ENCODE measurements at places on chromosomes 3 and 15.

- DNase-seq = no peak
Observed at GRCh38 chr3:54899273-54899672, 28.6 kb downstream of the LRTM1 start.

GRCh38 chr15:62337934-62338333, 172.8 kb upstream of the C2CD4B start:
- DNase-seq = no peak

GRCh38 chr3:32372213-32372490, 19.5 kb upstream of the CMTM7 start:
- DNase-seq = no peak

DNA sequence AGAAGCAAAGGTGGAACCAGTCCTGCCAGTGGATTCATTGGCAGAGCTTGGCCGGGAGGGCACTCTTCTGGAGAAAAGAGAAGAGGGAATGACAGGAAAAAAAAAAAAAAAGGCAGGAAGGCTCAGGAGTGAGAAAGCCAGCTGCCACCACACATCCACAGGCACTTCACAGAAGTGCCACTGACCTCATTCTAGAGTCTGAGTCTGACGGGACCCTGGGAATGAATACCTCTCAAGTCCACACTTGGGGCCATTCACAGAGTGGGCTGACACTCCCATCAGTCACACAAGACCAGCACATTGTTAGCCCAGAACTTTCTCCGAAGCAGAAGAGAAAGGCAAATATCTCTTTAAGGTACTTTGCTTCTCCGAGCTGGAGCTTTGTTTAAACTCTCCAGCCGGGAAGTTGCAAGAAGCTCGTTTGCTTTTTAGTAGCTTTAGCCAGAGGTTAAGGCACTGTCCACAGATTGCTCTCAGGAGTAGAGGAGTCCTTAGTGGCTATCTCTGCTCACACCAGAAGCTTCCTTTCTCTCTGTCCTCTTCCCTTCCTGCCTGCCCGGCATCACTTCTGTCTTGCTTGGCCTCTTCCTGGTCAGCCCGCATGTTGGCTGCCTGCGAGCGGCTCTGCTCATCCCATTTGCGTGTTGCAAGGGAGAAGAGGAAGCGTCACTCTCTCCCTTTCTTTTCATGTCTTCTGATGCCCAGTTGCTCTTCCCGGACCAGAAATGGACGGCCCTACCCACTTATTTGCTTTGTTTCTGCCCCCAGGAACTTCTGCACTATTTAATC, 53.8 kb downstream of the CMTM6 start:
- DNase-seq = no peak

DNA sequence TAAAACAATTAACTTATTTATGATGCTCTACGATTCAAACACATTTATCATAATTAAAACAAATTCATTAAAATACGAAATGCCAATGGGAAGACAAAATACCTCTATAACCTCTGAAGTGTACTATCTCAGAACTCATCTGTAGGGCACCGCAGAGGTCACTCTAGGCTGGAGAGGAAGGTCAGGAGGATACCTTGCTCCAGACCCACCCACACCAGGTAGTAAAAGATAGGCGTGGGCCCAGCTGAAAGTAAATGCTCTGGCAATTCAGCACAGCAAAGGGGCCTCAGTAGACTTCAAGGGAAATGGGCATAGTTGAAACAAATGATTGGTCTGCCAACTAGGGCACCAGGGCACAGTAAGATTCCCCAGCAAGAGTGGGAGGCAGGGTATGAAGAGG, 26.0 kb upstream of the SPPL2A start:
- DNase-seq = no peak

DNA sequence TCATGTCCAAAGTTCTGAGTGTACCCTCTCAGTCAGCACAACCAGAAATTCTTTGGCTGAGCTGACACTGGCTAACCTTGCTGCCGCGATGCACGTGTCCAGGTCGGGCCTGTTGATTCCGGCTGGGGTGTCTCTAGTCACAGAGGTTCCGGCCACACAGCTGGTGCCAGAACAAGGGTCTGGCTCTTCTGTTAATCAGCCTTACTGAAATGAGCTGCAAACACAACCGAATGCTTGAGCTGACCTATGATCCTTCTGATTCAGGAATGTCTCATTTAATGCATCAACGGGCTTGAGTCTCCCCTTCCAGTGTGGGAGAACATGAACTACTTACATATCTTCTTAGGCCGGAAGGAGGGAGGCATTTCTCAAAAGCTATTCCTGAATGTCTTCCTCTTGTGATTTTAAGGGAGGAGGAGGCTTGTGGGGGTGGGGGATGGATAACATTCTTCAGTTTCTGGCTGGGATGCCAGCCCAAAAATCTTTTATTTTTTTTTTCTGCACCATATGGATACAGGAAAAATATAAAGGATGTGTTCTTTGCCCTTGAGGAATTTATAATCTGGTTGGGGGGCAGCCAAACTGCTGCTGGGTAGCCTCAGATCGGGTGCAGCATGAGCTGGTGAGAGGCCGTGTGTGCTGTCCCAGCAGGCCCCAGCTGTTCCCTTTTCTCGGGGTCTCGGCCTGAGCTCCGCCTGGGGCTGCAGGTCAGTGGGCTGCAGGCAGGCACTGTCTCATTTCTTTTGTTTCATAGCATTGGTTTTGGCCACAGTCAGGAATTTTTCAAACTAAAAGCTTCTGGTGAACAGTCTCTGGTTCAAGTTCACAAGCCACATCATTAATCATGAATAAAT, 319.1 kb upstream of the TBL1XR1 start:
- DNase-seq = peak; percentile 72

- DNase-seq = peak; percentile 8
Observed at GRCh38 chr15:43204016-43204901, 16.6 kb downstream of the EPB42 start.

DNA sequence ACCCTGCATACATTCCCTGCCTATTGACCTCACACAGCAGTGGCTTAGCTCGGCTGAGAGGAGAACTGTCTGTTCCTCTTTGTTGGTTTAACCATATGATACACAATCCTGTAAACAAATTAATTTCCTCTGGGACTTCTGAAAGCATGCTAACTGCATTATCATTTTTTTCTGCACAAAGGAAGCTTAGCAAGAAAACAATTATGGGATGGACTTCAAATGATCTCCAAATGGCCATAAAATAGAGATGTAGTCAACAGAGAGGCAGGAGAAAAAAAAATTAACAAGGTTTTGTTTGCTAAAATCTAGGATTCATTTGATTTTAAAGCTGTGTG, 14.4 kb upstream of the TMC3 start:
- no peak for DNase-seq

GRCh38 chr15:98722209-98722608, 73.9 kb downstream of the IGF1R start:
- no peak for DNase-seq

DNA sequence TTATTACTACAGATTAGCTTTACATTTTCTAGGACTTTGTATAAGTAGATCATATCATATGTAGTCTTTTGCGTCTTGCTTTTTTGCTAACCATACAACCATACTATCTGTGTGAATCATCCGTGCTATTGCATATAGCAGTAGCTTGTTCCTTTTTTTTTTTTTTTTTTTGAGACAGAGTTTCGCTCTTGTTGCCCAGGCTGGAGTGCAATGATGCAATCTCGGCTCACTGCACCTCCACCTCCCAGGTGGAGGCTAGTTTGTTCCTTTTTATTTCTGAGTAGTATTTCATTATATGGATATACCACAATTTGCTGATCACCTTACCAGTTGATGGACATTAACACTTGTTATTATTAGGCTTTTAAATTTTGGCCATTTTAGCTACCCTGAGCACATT, 54.5 kb upstream of the TBL1XR1 start:
- DNase-seq = no peak

GRCh38 chr15:101654171-101654570, 2.0 kb upstream of the TM2D3 start:
- no peak for DNase-seq

GRCh38 chr3:175002732-175003143, 143.6 kb downstream of the NAALADL2 start:
- DNase-seq = no peak

DNA sequence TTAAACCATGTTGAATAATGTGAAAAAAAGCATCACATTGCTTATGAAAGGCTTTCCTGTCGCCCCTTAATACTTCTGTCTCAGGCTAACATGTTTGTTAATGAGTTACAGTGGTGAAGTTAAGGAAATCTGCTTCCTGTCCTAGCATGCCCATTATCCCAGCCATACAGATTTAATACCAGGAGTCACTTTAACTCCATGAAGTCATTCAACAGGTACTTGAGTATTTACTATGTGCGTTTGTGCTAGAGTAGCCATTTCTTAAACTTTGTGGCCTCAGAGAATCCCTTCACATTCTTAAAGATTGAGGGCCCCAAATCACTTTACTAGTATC, 10.1 kb upstream of the SETD5 start:
- DNase-seq = no peak

DNA sequence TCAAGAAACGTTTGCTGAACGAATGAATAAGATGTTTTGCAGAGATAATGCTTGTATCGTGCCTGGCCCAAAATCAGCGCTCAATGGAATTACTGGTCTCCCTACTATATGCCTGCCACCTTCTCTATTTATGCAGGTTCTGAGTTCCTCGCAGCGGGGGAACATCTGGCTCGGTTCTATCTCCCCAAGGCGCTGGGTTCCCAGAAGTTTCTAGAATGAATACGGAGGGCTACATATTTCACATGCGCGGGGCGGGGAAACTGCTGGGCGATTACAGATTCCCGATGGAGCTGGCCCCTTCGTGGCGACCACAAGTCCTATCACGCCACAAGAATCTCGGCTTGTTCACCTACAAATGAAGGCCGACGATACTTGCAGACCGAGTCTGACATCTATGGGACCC, 411 bp upstream of the EIF2B5 start:
- peak; percentile 34 for DNase-seq

DNA sequence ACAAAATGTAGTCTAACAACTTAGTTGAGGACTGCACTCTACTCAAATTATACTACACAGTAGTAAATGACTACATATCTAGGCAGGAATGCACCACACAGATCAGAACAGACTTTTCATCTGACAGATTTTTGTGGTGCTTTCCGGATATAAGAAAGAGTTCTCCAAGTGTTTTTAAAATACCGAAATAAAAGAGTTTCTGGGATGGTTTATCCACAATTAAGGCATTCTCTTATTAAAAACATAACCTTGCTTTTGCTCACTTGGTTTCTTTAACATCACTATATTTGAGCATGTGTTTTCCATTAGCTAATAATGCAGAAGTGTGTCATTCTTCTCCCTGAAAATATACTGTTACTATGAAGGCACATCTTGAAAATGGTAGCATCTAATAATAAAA, 132.9 kb downstream of the MAGI1 start:
- no peak for DNase-seq

GRCh38 chr3:38600551-38600950, 48.9 kb downstream of the SCN5A start:
- DNase-seq = no peak

GRCh38 chr3:36317915-36318314, 62.4 kb upstream of the STAC start:
- DNase-seq = no peak

GRCh38 chr3:14439501-14440167, 37.2 kb downstream of the SLC6A6 start:
- no peak for DNase-seq

GRCh38 chr3:64985072-64985471, 297.3 kb upstream of the ADAMTS9 start:
- DNase-seq = no peak

DNA sequence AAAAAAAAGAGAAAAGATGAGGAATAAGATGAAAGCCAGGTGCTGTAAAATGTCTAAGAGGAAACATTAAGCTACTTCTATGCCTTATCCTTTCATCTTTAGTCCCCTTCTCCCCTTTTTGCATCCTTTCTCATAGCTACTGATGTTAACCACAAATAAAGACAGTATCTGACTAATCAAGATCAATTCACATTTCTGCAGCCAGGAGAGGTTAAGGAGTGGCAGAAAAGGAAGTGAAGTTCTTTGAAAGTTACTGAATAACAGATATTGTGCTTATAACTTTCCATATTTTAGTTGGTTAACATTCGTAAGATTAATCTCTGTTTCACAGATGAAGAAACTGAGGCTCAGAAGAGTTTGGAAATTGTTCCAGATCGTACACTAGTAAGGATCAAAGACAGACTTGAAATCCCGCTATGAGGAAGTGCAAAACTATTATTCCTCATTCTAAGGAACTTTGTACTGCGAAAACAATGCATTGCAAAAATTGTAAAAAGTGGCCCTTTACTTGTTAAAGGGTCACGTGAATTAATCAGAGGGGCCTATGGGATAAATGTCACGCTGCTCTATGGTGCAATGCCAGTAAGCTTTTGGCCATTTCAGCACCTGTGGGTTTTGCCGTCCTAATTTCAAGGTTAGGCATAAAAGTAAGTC, 117.7 kb upstream of the GRM7 start:
- no peak for DNase-seq

DNA sequence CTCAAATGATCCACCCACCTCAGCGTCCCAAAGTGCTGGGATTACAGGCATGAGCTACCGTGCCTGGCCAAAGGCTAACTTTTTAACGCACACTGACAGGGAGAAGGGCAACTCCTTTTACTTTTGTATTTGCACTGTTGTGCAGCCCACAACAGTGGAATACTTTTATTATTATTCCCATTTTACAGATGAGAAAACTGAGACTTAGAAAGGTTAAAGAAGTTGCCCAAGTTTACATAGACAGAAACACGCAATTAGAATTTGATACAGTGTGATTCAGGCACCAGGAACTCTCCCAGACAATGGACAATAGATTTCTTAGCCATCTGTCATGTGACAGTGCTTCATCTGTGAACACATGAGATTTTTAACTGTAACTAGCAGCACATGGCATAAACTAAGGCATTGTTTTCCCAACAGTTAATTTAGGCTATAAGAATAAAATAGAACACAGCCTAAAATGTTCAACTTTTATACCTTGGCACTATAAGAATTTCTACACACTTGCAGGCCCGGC, 18.8 kb downstream of the STAG1 start:
- DNase-seq = no peak

DNA sequence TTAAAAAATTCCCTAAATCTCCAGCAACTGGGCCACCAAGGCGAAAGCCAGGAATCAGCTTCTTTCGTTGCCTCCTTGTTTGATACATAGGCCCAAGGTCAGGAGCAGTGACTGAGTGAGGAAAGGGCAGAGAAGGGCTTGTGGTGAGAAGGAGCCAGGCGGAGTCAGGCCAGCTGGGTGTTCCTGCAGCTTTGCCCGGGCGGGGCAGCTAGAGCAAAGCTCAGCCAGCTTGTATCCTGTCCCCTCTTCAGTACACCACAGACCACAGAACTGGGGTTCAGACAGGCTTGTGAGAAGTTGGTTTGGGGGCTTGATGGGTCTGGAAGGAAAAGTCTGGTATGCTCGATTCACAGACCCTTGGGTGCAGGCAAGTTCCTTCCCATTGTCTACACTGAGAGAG, 52.6 kb downstream of the CCK start:
- no peak for DNase-seq

- DNase-seq = no peak
Observed at GRCh38 chr3:133138017-133138416, 99.8 kb downstream of the TMEM108 start.

DNA sequence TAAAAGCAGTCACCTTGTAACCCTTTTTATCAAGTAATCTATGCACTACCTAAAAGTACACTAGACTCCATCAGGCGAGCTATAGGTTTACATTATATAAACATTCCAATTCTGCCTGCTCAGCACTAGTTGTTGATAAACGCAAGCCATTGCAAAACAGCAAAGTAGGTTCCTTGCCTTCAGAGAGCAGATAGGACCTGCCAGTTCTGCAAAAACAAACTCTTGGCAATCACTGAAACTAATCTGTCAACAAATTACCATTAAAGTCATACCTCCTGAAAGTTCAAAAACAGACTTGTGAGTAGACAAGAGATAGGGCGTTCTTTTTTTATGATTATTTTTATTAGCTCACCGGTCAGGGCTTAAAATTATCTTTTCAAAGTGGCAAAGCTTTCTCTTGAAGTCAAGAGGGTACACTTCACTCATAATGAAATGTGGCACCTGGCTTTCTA, 392.5 kb downstream of the FOXP1 start:
- no peak for DNase-seq

Data from NCI-H1694 treated with DMSO at 0.1 percent for 48 hours (cell line).